ENCODE measurements at places on chromosomes 5 and 9. TPM values are rescaled to one million over a fixed set of nuclear protein-coding genes. Genes with fewer than 3 reads are reported as not detected.

The GFI1B gene
- not detected for total RNA-seq

GRCh38 chr5:115949096-115949495, 13.2 kb upstream of the LVRN start:
- DNase-seq = no peak

GRCh38 chr9:102209176-102209575, 470.7 kb upstream of the GRIN3A start:
- no peak for DNase-seq

DNA sequence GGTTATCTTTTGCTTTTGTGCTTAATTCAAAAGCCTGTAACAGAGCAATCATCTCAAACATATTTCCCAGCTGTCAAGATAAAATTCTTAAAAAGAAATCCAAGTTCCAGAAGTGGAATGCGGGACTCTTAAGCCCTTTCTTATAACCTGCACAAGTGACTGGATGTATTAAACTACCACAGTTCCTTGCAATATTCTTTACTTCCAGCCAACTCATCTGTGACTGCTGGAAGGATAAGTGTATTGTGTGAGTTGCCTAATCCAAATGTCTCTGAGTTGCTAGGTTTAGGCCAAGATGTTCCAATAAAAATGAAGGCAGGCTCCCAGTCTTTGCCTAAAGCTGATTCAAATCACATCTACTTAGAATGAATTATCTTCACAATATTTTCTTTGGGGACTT, 159.2 kb upstream of the SLC24A2 start:
- no peak for DNase-seq

The GRK6 gene
- 22.3 TPM for total RNA-seq

The SPAG8 gene
- total RNA-seq = 2.8 TPM
